Activated CD4-positive, alpha-beta T cell treated with anti-CD3 and anti-CD28 coated beads, Interleukin-2, amount 50 U/mL, for 48 hours (primary cell): ENCODE measurements at places on chromosomes 2 and 18.

- DNase-seq: peak; percentile 72
Observed at GRCh38 chr2:234290671-234291070, 206.2 kb downstream of the ARL4C start.

DNA sequence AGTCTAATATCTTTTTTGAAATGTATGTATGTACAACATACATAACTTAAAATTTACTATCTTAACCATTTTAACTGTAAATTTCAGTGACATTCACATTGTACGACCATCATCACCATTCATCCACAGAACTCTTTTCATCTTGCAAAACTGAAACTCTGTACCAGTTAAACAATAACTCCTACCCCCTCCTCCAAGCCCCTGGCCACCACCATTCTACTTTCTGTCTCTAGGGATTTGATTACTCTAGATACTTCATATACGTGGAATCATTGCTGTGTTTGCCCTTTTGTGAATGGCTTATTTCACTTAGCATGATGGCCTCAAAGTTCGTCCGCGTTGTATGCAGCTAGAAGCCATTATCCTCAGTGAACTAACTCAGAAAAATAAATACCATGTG lies 217.0 kb downstream of the METTL4 start:
- no peak for DNase-seq

- DNase-seq: no peak
Observed at GRCh38 chr2:85401464-85401805, 8.7 kb downstream of the CAPG start.

DNA sequence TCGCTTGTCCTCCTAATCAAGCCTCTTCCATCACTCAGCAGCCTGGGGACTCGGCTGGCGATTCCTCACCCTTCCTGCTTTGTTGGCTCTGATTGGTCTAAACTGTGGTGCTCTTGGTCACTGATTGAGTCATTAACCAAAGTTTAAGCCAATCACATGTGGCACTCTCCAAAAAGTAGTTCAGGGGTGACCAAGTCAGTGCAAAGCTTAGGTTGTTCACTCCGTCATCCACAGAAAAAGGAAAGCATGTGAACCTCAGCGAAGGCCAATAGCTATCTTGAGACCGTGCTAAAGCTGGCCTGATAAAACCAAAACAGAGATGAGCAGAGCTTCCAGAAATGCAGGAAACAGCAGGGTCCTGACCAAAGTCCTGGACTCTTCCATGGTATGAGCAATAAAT lies 4.9 kb downstream of the ALPK2 start:
- no peak for DNase-seq

DNA sequence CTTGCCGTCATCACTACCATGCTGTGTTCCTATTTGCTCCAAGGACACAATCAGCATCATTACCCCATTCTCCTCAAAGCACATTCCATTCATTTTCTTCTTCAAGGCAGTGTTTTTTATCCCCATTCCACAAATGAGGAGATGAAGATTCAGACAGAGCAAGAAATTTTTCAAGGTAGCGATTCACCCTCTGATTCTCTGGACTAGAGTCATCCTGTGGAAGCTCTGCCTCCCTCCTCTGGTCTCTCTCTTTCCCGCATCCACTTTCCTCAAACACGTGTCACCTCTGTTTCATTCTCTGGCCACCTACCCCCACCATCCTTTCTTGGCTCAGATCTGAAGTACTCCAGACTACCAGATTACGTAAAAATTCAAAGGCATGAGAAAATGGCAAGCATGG lies 297.9 kb downstream of the SOX11 start:
- DNase-seq: no peak

GRCh38 chr2:126227250-126227649 lies 428.7 kb upstream of the GYPC start:
- DNase-seq: no peak

DNA sequence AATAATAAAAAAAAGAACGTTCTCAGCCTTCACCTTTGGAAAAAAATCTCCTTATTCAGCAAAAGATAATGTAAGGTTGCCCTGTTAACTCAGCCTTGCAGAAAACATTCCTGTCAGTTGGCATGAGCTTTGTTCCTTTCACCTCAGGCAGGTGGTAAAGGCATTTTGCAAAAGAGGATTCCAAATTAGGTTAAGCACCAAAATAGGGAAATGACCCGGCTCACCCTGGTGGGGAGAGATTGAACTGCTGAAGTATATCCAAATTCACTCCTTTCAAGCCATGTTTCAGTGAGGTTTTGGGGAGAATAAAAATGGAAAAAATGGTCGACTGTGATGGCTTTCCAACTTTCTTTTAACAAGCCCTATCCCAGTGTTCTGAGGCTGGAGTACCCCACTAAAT lies 1988.8 kb upstream of the PIK3C3 start:
- DNase-seq: no peak

GRCh38 chr2:218381916-218382366 lies at the start of gene SLC11A1:
SLC11A1 (plus strand) TSS chr2:218382273; CDS start chr2:218382369, 96 bp downstream.
- no peak for DNase-seq

DNA sequence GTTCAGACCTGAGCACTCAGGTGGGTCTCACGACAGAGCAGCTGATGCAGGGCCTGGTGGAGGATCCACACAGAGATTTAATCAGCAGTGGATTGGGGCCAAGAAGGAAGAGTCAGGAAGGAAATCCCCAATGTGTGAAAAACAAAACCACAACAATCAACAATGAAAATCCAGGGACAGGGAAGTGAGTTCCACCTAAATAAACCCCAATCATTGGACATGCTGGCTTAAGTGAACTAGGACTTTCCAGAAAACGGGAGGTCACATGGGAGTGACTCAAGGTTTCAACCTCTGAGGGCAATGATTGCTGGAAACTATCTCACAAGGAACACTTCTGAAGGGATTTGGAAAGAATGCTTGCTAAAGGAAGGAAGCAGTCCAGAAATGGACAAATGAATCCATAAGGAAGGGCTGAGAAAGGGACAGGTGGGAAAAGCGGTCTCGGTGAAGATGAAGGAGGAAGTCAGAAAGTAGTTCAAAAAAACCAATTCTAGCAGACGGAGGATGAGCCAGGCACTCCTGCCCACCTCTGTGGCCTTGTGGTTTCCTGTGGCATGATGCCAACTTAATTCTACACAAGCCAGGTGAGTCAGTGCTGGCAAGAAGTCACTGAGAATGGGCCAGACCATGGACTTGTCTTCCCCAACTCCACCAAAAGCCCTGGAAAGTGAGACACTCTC lies 15.4 kb upstream of the XDH start:
- peak; percentile 44 for DNase-seq

DNA sequence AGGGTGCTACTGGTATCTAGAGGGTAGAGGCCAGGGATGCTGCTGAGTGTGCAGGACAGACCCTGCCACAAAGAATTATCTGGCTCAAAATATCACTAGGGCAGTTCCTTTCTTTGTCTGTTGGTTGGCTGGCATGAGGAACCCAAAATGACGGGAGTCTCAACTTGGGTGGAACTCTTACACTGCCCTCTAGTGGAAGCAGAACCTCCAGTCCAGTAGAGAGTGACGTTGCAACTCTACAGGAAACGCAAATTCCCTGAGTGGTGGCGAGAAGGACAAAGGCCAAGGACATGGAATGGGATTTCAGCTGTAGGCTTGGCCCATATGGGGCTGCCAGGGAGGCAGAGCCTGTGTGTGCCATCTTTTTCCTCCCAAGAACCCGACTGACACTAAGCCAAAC lies 47.1 kb downstream of the COPS8 start:
- no peak for DNase-seq

GRCh38 chr18:50298443-50299284 lies 11.2 kb upstream of the CXXC1 start:
- DNase-seq: no peak

GRCh38 chr2:241902357-241902991 lies 32.9 kb downstream of the RTP5 start:
- no peak for DNase-seq

DNA sequence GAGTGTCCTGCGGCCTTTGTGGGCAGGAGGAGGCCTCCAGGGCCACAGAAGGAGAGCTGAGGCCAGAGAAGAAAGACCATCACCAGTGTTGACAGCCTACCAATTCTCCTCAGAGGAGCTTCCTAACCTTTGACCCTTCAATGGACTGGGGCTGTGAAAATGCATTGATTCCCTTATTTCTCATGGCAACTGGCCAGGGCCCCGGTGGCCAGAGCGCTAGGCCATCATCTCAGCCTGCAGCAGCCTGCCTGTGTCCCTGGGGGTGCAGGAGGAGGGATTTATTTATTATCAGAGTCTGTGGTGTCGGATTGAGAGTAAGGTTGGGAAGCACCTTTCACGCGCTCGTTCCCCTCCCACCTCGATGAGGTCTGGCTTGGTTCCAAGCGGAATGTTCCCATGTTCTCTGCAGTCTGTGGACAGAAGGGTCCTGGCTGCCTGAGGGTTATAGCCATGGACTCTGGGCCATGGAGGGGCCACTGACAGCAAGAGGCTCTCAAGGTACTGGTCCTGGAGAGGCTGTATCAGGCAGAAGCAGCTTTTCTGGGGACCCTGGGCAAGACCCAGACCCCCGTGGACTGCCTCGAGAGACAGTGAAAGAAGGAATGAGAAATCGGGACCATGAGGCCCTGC lies 53.8 kb downstream of the CYP27C1 start:
- DNase-seq: no peak

- no peak for DNase-seq
Observed at GRCh38 chr2:51795248-51795888, 763.4 kb upstream of the NRXN1 start.

DNA sequence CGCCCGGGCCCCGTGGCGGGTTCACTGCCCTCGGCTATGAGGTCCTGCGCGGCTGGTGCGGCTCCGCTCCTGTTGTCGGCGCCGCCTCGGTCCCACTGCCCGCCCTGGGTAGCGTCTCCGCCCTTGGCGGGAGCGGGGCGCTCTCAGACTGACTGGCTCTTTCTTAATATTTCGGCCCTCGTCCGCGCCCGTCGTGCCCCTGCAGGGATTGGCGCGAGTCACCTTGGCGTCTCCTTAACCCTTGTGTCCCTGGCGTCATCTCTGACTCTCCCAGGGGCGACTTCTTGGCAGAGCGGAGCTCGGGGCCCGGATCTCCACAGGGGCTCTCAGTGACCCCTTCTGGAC lies 1.3 kb downstream of the PTMA start:
- peak; percentile 53 for DNase-seq

GRCh38 chr2:20501974-20502373 lies 55.1 kb downstream of the RHOB start:
- DNase-seq: no peak

- no peak for DNase-seq
Observed at GRCh38 chr2:210442878-210443277, 33.7 kb downstream of the LANCL1 start.
